Lung (tissue), 17 donors: ENCODE measurements at places on chromosomes 3 and 15. TPM values are rescaled to one million over a fixed set of nuclear protein-coding genes. Genes with fewer than 3 reads are reported as not detected.

FEZF2 gene
- not detected for polyA plus RNA-seq

CCR4 gene
- polyA plus RNA-seq, result 0.04 TPM

EOGT gene
- polyA plus RNA-seq, result 14.3 TPM

DNA sequence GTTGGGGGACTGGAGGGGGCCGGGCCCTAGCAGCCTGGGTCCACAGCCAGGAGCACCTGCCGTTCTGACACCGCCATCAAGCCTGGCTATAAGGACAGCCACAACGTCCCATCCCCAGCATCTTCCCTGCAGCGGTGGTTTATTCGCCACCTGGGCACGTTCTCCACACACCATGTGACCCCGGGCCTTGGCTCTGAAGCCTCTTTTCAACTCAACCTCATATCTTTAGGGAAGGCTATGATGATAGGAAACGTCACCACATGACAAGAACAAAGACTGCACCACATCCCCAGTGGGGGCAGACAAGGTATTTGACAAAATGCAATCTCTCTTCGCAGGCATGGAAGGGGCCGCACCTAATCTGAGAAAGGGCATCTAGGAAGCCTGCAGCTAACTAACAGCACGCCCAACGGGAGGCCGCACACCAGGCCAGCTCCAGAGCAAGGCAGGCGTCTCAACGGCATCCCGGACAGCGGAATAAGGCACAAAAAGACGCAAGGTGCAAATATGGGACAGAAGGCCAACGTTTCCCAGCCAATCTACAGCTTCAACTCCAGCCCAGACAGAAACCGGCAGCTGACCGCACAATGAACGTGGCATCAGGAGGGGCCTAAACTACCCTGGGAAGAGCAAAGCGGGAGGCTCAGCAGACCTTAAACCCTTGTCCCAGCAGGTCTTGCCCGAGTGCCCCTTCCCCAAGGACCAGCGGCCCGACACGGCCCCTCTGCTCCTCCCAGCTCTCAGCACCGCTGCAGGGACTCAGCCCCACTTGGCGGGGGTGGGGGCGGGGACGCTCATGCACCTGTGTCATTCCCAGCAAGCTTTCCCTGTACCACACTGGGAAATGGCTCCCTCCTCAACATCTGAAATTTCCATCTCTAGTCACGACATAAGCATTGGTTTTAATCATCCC, 41.9 kb downstream of the NIPA2 start:
- DNase-seq, result no peak
